ENCODE measurements at places on chromosomes 3 and 15. TPM values are rescaled to one million over a fixed set of nuclear protein-coding genes. Genes with fewer than 3 reads are reported as not detected.

The GHSR gene
- not detected for polyA plus RNA-seq

The P2RY13 gene
- 2.2 TPM for polyA plus RNA-seq

The CFAP100 gene
- 0.11 TPM for polyA plus RNA-seq

The NRROS gene
- polyA plus RNA-seq, result 5.2 TPM

The ST3GAL6 gene
- polyA plus RNA-seq, result 29.4 TPM

The DUOXA2 gene
- 0.23 TPM for polyA plus RNA-seq

The LPCAT4 gene
- 35.5 TPM for polyA plus RNA-seq

The TMEM158 gene
- 1.9 TPM for polyA plus RNA-seq

The GPR149 gene
- 0.02 TPM for polyA plus RNA-seq

The GDPGP1 gene
- polyA plus RNA-seq, result 5.0 TPM

All from thymus (tissue), 14 donors.